Left hindlimb (tissue), 1 donor: ENCODE measurements at places on chromosomes 1 and 21.

DNA sequence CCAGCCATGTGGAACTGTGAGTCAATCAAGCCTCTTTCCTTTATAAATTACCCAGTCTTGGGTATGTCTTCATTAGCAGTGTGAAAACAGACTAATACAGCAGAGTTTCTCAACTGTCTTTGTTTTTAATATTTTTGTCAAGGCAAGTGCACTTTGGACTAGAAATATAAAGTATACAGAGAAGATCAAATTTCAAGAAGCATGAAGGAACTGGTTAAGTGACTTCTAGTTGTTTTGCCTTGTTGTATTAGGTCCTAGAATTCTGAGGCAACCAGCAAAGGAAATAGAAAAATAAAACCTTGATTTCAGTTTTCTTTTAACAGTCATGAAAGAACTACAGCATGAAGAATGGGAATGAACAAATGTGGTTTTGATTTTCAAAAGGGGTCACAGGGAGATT, 131.1 kb upstream of the PTGFR start:
- DNase-seq, result no peak

GRCh38 chr1:158248118-158248517, 6.1 kb upstream of the CD1A start:
- DNase-seq, result no peak

- DNase-seq, result no peak
Measured at GRCh38 chr21:34544032-34544496, 32.1 kb upstream of the KCNE1 start.

- no peak for DNase-seq
Measured at GRCh38 chr1:207217778-207218511, 103.5 kb upstream of the CD55 start.

- no peak for DNase-seq
Measured at GRCh38 chr1:208066583-208066982, 155.7 kb upstream of the CD34 start.

- DNase-seq, result peak; percentile 83
Measured at GRCh38 chr21:41121785-41122415, 46.1 kb upstream of the BACE2 start.

DNA sequence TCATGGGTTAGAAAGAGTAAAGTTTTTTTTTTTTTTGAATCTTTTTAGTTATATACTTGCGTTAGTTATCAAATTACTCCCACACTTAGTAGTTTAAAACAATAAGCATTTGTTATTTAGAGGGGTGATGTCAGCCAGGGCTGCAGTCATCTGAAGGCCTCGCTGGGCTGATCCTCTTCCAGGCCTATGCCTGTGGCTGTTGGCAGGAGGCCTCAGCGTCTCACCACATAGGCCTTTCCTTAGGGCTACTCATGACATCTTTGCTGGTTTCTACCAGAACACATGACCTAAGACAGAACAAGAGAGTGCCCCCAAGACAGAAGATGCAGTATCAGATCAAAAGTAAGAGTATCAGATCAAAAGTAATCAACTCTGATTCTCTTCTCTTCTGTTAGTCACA, 167.4 kb downstream of the HHAT start:
- no peak for DNase-seq

DNA sequence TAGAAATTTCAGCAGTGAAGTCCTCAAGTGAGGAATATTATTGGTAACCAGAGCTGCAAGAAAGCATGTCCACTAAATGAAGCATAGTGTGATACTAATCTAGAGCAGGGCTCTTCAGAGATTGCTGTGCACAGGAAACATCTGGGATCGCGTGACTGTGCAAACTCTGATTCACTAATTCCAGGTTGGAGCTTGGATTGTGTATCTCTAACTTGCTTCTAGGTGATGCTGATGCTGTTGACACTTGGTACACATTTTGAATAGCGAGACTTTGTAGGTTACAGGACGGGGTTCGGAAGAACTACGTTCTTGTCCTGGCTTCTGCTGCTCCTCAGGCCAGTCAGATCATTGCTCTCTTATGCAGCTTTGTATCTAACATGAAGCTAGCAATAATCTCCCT, 66.5 kb downstream of the PRRX1 start:
- no peak for DNase-seq

GRCh38 chr1:77940921-77941570, 37.8 kb downstream of the FUBP1 start:
- no peak for DNase-seq

DNA sequence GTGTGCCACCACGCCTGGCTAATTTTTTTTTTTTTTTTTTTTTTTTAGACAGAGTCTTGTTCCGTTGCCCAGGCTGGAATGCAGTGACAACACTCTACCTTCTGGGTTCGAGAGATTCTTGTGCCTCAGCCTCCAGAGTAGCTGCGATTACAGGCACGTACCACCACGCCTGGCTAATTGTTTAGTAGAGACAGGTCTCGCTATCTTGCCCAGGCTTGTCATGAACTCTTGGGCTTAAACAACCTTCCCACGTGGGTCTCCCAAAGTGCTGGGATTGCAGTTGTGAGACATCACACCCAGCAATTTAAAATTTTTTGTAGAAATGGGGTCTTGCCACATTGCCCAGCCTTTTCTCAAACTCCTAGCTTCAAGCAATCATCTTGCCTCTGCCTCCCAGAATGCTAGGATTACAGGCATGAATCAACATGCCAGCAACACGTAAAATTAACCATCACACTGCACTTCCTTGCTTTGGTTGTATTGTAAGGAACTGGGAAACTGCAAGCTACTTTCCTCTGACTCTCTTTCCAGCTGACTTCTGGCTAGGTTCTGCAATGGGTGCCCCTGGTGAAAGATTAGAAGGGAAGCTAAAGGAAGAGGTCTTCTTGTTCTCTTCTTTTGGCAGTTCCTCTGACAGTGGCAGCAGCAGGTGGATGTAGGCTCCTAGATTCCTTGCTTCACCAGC, 13.9 kb upstream of the IL6R start:
- no peak for DNase-seq

GRCh38 chr1:109877317-109877771, 33.3 kb upstream of the CSF1 start:
- peak; percentile 82 for DNase-seq

GRCh38 chr1:12180315-12180714, 13.5 kb downstream of the TNFRSF1B start:
- no peak for DNase-seq

GRCh38 chr1:204335533-204335932, 24.2 kb downstream of the PLEKHA6 start:
- no peak for DNase-seq

DNA sequence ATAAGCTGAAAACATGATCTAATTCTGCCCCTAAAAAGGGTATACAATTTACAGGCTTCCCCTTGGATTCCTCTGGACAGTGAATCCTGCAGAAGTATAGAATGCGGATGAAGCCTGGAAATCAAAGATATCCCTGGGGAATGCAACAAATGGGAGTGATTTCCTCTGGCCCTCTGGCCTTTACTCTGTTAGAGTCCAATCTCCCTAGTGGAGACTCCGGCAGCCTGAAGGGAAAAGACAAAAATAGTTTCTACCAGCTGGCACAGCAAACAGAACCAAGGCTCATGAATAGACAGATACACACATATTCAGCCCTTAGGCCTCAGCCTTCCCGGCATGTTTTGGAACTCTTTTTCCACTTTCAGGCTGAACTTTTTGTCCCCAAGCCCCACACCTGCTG, 3.9 kb upstream of the LRRC52 start:
- no peak for DNase-seq

- peak; percentile 63 for DNase-seq
Measured at GRCh38 chr1:225763716-225764548, 13.7 kb upstream of the SRP9 start.

DNA sequence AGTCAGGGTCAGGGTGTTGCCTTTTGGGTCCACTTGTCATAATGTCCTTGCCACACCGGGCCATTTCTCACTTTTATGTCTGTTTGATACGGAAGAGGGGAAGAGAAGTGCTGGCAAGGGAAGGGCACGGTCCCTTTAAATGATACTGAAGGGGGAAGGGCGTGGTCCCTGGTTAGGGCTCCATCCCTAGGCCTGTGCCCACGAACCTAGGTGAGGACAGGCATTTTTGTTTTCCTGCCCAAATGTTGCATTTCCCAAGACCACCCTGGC, 25.2 kb downstream of the B3GALT5 start:
- no peak for DNase-seq

DNA sequence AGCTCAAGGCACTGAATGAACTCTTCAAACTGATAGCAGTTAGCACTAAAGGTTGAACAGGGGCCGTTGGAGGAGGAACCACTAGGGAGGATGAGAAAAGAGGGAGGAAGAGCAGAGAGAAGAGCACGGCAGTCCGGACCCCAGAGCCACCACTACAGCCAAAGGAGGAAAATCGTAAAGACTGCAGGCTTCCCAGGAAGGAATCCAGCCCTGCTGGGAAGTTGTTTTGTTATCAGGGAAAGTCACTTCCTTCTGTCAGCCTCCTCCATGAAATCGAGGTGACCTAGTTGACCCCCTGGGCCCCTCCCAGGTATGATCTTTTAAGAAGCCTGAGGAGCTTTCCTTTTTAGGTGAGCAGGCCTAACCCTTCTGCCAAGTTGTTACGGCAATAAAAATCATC, 88.2 kb downstream of the PBX1 start:
- no peak for DNase-seq

GRCh38 chr1:39721664-39722063, 17.0 kb upstream of the PPIE start:
- no peak for DNase-seq

DNA sequence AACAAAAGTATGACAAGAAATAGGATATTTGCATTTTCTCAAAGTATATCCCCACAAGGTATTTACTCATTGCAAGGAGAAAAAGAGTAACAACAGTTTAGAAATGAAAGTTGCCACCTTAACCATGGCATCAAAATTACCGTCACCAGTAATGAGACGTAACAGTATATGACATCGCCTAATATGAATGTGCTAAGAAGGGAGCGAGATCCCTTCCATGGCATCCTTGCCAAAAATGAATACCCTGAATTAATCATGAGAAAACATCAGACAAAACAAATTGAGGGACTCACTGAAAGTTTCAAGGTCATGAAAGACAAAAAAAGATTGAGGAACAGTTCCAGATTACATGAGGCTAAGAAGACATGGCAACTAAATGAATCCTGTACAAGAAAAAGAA, 78.9 kb upstream of the MROH9 start:
- DNase-seq, result no peak

GRCh38 chr1:91537281-91537986, 36.8 kb downstream of the CDC7 start:
- DNase-seq, result no peak

DNA sequence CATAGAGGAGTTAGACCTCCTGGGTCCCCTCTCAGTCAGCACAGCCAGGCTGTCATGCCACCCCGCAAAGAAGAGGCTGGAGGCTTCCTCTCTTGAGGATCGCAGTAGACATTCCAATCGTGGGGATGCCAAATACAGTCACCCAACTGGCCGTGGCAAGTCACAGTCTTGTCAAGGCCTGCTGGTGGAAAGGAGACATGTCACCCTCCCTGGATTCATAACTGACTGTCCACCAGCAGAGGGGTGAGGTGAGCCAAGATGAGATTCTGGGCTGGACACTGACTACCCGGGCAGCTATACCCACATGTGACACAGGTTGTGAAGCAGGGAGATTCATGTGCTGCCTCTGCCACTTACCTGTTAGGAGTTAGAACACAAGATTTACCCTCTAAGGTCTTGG, 123.5 kb upstream of the NGF start:
- no peak for DNase-seq

- no peak for DNase-seq
Measured at GRCh38 chr1:94726981-94727685, 93.0 kb upstream of the SLC44A3 start.

DNA sequence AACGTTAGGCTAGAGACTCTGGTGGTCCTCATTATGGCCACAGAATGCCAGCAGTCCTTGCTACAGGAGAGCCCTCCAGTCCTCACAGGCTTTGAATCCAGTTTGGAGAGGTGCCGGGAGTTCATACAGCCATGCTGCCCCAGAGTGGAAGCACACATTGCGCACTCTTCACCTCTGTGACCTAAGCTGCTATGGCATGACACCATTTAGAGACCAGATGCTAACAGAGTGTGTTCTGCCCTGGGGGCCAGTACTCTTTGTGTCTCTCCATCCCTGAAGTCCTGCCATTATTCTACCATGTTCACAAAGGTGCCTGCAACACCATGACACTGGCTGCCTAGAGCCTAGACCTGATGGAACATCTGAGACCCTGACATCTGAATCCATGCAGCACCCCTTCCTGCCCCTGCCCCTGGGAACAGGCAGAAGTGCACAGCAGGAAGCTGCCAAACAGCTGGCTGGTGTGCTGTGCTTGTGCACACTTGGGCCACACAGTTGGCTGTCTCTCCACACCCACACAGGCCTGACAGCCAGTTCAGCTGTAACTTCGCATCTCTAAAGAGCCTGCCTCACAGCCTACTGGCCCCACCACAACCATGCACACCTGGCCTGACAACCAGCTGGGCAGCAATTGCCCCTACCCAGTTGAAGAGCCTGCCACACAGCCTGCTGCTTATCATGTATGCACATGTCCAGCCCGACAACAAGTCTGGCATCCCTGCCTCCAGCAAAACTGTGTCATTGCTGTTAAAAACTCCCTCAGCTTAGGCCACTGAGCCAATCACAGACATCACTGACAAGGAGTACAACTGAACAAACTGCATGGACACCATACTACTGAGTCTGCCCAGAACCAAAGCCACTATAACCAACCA, 49.1 kb downstream of the MCOLN2 start:
- DNase-seq, result no peak

DNA sequence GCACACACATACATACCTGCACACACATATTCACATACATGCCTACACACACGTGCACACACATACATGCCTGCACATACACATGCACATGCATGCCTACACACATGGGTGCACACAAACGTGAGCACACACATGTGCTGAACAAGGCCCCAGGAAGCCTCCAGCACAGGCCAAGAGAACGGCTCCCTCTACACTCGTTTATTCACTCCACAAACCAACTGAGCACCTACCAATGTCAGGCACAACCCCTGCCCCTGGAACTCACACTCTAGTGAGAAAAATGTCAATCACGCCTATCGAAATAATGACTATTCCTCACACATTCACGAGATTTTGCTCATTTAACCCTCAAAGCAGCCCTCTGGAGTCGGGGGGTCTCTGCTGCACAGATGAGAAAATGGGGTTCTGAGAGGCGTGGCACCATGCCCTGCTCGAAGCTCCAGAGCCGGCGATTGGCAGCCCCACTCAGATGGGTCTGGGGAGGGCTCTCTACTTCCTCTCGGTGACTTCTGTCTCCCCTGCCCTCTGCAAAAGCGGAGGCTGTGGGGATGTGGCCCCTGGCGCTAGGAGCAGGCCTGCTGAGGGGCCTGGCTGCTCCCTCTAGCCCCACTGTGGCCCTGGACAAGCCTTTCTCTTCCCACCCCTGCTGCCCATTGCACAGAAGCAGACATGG, 90.2 kb upstream of the RUNX3 start:
- peak; percentile 23 for DNase-seq

GRCh38 chr1:31799895-31800673, 15.7 kb downstream of the SPOCD1 start:
- DNase-seq, result peak; percentile 34
